Non-pigmented ciliary epithelial cell (primary cell): ENCODE measurements at places on chromosomes 4 and X.

DNA sequence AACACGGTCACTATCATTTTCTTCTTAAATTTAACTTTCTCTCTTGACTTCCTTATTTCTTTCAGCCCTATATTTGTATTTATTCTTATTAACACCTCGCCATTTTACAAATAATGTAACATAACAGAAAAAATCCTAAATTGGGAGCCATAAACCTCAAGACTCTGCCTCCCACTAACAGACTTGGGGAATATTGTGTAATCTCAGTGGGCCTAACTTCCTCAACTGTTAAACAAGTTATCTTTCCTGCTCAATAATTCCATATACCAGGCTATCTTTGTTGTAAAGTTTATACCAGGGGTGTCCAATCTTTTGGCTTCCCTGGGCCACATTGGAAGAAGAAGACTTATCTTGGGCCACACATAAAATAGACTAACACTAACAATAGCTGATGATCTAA, 26.2 kb downstream of the PRSS12 start:
- no peak for DNase-seq

- DNase-seq = no peak
Observed at GRCh38 chr4:108094923-108095482, 73.7 kb downstream of the LEF1 start.

GRCh38 chr4:145390571-145390970, 91.1 kb upstream of the SMAD1 start:
- DNase-seq = no peak

DNA sequence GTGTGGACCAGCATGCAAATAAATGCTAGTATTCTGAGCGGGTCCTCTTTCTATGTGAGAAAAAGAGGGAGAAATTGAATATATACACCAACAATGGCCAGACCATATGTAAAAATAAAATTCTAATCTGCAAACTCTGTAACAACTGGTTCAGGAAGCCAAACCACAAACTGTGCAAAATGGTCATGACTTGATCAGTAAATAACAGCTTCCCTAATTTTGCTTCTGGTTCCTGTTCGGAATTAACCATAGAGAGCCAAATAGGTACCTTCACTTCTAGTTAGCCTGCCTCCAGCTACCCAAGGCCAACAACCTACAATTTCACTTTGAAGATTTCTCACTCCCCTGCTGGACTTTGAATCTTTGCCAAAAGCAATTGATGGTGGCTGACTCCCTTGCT, 1313.2 kb downstream of the ADGRL3 start:
- no peak for DNase-seq

GRCh38 chrX:2526390-2526789, 25.6 kb upstream of the DHRSX start:
- DNase-seq = no peak

- DNase-seq = no peak
Observed at GRCh38 chrX:105567082-105567481, 255.3 kb upstream of the NRK start.

- DNase-seq = no peak
Observed at GRCh38 chr4:177322881-177323280, 13.2 kb downstream of the NEIL3 start.

DNA sequence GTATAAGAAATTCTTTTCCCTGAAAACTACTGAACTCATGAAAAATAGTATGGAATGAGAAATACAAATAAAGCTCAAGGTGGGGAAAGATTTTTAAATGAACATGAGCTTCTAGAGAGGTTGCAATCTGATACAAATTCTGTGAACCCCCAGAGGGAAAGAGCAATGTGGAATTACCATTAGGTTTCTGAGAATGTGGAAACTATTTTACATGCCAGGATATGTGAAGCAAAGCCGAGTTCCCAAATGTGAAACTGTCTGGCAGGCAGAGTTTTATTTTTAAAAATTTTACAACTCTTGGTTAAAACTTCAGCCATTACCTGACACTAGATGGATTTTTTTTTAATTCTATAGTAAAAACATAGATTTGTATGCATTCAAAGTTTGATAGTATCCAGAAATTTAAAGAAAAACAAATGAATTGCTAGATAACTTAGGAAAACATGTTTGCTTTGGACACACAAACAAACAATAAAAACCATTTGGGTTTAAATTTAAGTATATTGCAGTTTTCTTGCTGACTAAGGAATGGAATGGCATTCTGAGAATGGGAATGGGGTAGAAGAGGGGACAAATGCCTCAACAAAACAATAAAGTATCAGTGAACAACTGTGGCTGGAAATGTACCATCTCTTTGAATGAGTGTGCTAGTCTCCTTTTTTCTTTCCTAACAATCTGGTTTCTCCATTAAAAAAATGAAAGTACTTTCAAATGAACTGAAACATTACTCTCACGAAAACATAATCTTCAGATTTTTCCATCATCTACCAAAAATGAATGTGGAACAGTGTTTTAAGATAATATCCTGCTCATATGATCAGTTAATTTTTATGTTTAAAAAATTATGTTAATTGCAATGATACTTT, 99.6 kb downstream of the PCDH18 start:
- no peak for DNase-seq

DNA sequence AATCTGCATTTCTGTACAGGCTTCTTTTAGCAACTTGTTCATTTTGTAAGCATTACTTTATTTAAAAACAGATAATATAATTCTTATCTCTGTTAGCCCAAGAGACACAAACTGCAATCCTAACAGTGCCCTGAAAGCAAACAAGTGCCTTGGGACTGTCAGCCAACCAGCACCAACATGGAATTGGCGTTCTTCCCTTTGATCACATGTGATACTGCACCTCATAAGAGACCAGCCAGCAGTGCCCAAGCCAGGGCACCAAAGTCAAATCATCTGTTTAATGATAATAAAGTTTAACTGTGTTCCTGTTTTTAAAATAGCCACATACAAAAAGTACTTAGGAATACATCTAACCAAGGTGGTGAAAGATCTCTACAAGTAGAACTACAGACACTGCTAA, 223.2 kb downstream of the PRDM5 start:
- DNase-seq = no peak

DNA sequence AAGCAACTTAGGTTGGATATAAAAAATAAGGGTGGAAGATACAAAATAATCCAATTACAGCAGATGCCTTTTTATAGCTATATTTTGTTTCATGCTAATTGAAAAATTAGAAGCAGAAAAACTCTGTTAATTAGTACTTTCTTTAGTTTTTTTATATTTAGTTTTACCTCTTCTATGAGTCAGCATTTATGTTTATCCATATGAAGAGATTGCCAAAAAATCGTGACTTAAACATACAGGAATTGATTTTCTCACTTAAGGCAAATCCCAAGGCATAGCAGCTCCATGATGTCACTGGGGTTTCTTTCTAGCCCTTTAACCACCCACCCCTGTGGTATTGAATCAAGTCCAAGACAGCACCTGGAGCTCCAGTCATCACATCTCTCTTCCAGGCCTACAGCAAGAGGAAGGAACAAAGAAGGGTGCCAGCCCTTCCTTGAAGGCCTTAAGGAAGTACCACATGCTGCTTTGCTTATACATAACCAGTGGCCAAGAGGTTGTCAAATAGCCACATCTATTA, 365.8 kb upstream of the TENM3 start:
- no peak for DNase-seq

- no peak for DNase-seq
Observed at GRCh38 chr4:3851211-3851610, 85.0 kb downstream of the ADRA2C start.

GRCh38 chr4:7392438-7393421, 42.0 kb downstream of the PSAPL1 start:
- no peak for DNase-seq

DNA sequence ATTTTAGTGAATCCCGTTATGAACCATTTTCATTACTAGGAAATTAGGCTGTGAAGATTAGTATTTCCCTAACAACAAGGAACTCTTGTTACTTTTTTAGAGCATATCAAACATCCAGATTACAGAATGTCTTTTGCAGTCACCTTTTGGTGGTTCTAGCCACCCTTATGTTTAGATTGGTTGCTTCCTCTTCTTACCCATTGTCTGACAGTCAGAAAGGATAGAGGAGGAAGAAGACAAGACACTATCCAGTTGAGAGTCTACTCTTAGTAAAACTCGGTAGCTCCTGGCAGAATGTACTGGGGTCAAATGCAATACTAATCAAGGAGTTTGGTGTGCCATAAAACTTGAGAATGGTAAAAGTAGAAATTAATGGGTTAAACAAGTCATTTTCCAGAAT, 1.6 kb upstream of the GUCY1A1 start:
- no peak for DNase-seq

DNA sequence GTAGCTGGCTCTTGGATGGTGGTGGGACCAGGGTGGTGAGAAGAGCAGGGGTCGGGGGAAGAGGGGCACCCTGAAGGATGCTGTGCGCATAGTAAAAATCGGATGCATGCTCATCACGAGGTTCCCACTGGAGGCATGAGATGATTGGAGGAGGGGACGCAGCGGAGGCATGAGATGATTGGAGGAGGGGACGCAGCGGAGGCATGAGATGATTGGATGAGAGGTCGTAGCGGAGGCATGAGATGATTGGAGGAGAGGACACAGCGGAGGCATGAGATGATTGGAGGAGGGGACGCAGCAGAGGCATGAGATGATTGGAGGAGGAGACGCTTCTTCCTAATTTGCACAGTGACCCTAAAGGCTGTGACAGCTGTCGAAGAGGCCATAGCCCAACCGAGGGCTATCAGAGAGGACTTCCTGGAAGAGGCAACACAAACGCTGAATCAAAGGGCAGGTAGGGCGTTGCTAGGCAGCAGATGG, 106.7 kb downstream of the ADRA2C start:
- DNase-seq = no peak

DNA sequence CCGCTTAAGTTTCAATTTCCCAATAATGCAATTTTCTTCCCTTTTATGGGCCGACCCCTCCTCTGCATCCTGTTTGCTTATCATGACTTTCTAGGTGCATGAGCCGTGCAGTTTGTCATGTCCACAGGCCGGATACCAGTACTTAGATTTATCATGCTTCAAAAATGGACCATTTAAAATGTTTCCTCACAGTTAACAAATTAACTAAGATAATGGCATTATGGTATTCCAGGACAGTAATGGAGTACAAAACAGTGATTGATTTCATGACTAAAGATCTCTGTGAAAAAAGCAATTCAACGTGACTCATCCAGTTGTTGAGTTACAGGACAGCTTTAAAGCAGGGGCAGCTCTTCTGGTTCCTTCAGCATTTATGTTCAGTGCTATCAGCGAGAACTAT, 23.0 kb downstream of the SNX25 start:
- DNase-seq = no peak

GRCh38 chr4:79820427-79820826, 252.6 kb downstream of the ANTXR2 start:
- no peak for DNase-seq

- no peak for DNase-seq
Observed at GRCh38 chrX:132958091-132958703, at the start of gene HS6ST2. Gene HS6ST2, minus strand, starts transcription at chrX:132958629.

- no peak for DNase-seq
Observed at GRCh38 chr4:39642885-39643552, 4.4 kb upstream of the SMIM14 start.

- DNase-seq = no peak
Observed at GRCh38 chr4:143488687-143489086, 24.8 kb upstream of the SMARCA5 start.

DNA sequence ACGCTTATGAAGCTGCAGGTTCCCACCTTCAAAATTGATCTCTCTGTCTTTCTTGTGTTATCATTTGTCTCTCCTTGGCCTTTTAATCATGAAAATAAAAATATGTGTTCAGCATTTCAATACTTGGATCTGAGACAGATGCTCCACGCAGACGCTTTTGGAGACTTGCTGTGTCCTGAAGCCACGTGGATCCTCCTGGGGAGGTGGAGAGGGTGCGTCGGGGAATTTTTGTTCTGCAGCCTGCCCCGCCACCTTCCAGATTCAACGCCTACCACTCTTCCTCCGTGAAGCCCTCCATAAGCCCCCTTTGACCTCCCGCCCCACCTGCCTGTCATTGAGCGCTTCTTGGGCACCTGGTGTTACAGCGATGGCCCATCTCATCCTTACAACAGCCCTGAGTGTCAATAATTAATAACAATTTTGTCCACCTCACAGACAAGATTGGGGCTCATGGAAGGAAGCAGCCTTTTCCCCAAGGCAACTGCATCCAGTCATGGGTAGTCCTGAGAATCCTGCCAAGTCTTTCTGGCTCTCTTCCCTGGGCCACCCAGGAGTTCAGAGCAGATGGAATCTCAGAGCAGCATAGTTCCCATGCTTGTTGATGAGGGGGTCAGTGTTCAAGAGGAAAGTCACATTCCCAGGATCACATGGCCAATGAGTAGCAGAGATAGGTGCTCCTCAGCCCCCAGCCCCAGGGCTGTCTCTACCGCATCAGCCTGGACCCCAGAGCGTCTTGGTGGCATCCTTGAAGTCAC, 172.6 kb upstream of the PSAPL1 start:
- no peak for DNase-seq

DNA sequence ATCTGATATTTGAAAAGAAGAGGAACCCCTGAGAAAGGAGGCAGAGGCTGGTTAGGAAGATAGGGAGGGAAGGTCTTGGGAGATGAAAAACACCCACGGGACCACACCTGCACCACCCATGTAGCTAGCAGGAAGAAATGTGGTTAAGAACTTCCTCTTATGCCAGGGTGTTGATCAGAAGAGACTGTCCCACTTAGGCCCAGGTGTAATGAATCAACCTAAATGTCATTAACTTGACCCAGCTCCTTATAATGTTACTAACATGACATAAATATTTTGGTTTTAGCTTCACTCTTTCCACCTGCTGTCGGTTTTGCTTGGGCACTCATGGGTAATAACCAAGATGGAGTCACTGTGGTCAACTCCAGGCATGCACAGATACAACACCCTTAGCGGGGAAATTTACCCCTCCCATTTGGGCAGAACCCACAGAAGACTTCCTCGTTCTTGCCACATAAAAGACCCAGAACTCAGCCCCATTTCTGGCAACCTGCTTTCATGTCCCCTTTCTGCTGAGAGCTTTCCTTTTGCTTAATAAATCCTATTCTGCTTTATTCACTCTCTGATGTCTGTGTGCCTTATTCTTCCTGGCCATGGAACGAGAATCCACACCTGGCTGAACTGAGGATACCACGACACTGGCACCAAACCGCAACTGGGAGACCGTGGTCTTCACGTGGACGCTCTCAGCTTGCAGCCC, 46.8 kb downstream of the ZNF141 start:
- no peak for DNase-seq

- DNase-seq = no peak
Observed at GRCh38 chr4:6627832-6628231, 12.7 kb upstream of the MRFAP1 start.

GRCh38 chr4:123453061-123453680, 56.6 kb downstream of the SPRY1 start:
- DNase-seq = no peak

DNA sequence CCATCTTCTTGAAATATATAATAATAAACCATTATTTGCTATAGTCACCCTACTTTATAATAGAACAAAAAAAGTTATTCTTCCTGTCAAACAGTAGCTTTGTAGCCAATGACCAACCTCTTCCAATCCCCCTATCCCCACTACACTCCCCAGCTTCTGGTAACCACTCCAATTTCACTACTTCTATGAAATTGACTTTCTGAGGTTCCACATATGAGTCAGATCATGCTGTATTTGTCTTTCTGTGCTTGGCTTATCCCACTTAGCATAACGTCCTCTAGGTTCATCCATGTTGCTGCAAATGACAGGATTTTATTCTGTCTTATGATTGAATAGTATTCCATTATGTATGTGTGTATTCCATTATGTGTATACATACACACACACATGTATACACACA, 809.7 kb upstream of the NDST4 start:
- DNase-seq = no peak

- DNase-seq = peak; percentile 1
Observed at GRCh38 chr4:79739912-79740311, 331.9 kb upstream of the GK2 start.
